ENCODE measurements at places on chromosomes 5 and 9.

DNA sequence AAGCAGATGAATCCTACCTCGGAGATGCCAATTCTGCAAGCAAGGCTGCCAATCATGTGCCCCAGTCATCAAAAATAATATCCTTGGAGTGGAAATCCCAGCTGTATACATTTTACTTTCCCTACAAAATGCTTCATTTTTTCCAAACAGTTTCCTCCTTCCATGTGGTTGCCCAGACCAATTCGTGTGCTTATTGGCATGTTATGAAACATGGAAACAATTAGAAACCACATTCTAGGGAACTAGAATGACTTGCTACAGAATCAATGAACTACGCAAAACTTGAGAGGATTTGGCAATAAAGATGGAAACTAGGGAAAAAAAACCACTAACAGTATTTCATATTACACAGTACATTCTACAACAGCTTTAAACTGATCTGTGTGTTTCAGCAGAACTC lies 584.5 kb upstream of the DMAC1 start:
- DNase-seq: no peak

GRCh38 chr5:78903353-78903752 lies 81.8 kb downstream of the ARSB start:
- DNase-seq: no peak

GRCh38 chr9:33172256-33173238 lies 5.4 kb upstream of the B4GALT1 start:
- no peak for DNase-seq

DNA sequence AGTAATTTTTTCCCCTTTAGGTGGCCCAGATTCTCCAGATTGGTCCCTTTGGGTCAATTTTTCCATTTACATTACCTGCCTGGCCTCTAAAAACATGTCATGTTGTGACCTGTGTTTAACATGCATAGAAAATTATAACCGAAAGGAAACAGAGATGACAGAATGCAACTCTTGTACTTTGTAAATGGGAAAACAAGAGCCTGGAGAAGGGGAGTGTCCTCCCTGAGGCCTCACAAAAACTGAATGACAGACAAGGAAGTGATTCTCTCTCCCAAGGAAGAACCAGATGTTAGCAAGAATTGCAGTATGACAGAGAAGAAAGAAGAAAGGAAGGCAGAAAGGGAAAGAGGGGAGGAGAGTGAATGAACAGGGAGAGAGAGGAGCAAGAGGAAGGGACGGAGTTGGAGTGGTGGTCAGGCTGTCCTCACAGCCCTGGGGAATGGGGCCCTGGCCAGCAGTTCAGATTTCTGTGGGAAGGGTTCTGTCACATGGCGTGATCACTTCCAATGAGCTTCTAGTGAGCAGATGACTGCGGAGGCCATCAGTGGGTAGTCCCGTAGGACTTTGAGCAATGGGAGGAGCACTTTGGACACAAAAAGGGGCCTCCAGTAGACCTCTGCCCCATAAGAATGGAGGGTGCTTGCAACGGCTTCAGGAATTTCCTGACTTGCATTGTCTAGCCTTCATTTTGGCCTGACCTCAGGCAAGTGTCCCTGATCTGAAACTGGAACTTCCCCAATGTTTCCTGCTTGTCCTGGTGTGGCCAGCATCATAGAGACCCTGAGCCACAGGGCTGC lies 31.6 kb downstream of the ABLIM3 start:
- no peak for DNase-seq

DNA sequence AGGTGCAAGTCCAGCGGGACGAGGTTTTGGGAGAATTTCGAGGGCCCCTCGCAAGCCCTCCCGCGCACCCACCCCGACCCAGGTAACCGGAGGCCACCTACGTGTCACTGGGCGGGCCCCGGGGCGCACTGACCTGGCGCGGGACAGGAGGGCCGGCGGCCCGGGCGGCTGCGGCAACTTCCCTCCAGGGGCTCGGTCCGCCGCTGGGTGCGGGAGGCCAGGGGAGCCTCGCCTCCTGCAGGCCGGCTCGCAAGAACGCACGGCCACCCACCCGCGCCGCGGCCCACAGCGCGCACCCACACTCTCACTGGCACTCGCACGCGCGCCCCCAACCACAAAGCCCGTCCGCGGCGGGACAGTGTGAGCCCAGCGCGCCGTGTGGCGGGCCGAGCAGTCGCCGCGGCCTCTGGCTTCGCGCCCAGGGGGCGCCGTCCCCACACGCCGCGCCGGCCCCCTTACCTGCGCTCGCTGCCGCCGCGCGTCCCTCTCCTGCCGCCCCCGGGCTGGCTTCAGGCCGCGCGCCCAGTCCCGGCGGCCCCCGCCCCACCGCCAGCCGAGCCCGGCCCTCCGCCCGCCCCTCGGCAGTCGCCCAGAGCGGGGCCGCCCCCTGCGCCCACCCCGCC lies 451 bp downstream of the LPAR1 start:
- no peak for DNase-seq

DNA sequence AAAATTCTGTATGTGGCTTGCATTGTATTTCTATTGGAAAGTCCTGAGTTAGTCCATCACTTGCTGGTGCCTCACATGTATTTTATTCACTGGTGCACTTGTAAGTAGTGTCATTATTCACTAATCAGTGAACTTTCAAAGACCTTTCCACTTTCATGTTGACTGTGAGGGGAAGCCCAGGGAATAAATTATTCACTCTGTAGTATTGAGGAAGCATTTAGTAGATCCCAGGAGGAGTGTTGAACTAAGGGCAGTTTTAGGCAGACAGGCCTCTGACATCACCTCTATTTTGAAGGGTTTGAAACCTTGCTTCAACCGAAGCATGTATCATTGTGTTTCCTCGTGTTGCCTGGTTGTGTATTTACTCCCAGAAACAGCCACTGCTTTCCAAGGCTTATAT lies 705.4 kb upstream of the RIOK2 start:
- DNase-seq: no peak

DNA sequence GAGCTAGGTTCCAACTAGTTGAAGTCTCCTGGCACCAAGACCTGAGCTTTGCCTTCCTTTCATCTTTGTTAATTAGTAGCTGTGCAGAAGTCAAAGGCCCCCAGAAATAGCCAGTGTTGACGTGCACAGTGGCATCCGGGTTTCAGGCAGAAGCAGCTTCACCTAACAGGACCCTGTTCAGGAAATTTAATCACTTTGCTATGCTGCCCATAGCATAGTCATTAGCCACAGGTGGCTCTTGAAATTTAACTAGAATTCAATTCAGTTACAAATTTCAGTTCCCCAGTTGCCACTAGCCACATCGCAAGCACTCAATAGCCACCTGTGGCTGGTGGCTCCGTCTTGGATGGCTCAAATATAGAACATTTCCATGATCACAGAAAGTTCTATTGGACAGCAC lies 179.1 kb downstream of the GOLPH3 start:
- DNase-seq: no peak

DNA sequence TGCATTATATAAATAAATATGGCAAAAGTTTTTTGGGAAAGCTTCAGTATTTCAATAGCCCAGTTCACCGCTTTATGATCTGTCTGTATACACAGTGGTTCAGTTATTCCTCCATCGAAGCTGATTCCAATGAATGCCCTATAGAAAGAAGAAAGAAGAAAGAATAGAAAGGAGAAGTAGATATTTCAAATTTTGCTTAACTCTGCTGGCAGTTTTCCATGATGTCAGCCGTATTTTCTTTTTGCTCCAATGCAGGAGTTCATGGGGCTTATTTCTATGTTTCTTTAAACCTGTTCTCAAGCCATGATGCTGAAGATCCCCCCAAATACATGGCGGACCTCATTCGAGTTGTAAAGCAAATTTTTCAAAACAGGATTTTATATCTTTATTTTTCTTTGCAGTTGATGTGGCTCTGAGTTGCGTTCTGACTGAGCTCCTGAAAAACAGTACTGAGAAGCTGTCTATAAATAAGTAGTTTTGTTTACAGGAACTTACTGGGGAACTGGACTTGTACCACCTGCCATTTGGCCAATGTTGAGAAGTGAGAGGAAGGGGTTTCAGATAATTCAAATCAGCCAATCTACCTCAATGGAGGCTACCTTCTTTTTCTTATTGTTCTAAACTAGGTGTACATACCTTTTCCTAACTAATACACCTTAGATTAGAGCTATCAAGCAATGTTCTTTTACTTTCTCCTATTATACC lies 418.5 kb upstream of the MEF2C start:
- DNase-seq: no peak

DNA sequence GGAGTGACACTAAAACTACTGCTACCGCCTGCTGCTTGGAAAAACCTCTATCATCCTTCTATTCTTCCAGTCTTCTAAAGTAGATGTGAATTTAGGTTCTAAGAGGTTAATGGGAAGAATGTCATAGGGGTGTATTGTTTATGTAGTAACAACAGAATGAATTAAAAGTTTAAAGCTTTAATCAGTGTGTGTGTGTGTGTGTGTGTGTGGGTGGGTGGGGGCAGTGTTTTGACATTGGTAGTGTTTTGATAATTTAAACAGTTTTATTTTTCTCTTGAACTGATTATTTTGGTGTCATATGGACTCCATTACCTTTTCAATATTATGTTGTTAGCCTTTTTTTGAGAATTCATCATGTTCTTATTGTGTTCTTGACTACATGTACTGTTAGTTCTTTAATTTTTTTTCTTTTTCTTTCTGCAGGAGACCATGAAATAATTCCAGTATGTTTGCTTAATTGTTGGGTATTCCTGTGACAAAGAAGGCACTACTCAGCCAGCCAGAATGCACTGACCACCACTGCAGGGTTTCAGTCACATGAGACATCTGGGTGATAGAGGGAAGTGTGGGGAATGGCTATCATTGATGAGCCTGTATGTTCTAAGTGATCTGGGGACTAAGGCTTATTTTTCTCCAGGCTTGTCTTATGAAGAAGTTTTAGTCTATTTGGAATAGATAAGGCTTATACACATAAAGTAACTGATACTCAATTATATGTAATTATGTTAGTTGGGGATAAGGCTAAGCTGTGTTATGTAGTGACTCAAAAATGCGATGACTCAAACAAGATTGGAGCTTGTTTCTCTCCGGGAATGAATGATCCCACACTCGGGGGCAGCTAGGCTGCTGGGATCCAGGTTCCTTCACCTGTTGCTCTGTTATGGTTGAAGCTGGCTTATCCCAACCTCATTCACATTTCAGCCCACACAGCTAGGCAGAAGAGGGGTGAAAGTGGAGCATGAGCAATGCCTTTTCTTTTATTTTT lies 50.2 kb upstream of the ACTBL2 start:
- no peak for DNase-seq

- DNase-seq: no peak
Observed at GRCh38 chr5:16880547-16880946, 55.5 kb downstream of the MYO10 start.

GRCh38 chr5:179279347-179280094 lies 65.7 kb downstream of the ADAMTS2 start:
- no peak for DNase-seq

DNA sequence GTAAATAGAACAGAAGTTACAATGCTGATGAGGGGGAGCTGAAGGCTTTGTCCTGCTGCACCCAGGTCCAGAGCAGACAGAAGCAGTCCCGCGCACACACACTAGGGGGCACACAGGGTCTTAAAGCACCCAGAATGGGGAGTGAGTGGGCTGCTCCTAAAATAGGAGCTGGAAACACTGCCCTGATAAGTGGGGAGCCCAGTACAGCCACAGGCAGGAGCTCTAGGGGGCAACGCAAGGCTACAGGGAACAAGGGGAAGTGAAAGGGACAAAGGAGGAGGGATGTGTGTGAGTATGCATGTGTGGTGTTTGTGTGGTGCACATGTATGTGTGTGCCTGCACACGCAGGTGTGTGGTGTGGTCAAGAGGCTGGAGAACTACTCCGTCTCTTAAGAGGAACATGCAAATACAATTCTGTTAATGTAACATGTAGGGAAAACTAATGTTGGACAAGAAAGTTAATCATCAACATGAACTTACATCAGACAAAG lies 191.5 kb downstream of the ROR2 start:
- DNase-seq: no peak

- DNase-seq: no peak
Observed at GRCh38 chr9:122900791-122901190, 4.4 kb downstream of the RC3H2 start.

DNA sequence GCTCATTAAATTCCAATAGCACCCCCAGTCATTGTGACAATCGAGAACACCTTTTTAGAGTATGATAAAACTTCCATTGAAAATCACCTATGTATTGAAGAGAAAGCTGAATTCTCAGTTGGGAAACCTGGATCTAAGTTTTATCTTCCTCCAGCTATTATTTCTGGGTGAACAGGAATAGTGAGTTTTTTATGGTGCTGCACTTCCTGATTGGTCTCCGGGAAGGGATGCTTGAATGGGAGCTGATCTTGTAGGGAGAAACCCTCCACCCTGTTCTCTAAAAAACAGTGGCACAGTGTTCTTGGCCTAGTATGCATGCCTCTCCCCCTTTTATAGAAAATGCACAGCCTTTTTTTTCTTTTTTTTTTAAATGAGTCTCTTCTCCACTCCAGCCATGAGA lies 112.2 kb downstream of the ACTBL2 start:
- DNase-seq: no peak

DNA sequence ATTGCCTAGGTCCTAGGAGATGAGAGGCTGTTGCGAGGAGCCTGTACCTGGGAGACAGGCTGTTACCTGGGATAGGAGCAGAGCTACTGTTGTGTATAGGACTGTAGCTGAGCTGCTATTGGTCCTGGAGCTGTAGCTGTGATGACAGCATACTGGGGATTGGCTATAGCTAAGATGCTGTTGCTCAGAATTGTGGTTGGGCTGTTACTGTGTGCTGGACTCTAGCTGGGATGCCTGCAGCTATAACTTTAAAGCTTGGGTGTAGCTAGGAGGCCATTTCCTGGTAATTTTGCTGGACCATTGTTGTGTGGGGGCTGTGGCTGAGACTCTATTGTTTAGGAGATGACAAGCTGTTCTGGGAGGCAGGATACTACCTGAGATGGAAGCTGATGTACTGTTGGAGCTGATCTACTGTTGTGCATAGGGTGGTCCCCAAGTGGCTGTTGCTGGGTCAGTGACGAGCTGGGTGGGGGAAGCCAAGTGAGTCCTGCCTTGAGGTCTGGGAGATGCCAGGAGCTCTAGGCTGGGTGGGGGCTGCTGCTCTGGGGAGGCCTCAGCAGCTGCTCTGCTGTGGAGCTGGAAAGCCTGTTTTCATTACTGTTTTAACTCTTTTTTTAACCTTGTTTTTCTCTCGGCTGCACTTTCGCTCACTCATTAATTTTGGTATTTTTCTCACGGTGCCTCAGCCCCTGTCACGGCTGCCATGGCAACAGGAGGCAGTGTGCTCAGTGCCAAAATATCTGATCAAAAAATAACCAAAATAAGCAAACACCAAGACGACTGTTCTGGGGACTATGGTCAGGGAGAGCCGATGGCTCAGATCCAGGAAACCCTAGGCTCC lies 3.0 kb upstream of the PCDH1 start:
- DNase-seq: no peak

- no peak for DNase-seq
Observed at GRCh38 chr9:92962303-92962649, 15.0 kb downstream of the FGD3 start.

GRCh38 chr5:95808013-95808685 lies 14.4 kb downstream of the GLRX start:
- no peak for DNase-seq

DNA sequence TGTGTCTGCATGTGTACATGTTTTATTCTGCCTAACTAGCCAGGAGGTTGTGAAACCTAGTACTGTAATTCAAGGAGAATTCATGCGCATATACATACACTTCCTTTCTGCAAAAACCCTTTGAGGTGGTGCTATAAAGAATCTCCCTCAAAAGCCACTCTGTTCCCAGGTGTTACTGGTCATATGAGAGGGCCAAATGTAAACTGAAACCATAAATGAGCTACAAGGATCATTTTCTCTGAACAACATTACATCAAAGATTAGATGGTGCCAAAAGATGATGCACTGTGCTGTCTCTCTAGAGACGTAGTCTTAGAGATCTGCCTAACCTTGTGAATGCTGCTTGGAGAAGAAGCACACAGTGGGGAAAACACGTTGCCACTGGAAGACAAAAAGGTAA lies 15.7 kb downstream of the NREP start:
- no peak for DNase-seq

- no peak for DNase-seq
Observed at GRCh38 chr5:150393096-150393645, 19.5 kb downstream of the CD74 start.

Measured in T-helper 9 cell (primary cell).